Stimulated activated CD4-positive, alpha-beta T cell treated with anti-CD3 and anti-CD28 coated beads, Interleukin-2, amount 100 ng/mL, for 4 hours (primary cell): ENCODE measurements at places on chromosomes 2 and 18.

DNA sequence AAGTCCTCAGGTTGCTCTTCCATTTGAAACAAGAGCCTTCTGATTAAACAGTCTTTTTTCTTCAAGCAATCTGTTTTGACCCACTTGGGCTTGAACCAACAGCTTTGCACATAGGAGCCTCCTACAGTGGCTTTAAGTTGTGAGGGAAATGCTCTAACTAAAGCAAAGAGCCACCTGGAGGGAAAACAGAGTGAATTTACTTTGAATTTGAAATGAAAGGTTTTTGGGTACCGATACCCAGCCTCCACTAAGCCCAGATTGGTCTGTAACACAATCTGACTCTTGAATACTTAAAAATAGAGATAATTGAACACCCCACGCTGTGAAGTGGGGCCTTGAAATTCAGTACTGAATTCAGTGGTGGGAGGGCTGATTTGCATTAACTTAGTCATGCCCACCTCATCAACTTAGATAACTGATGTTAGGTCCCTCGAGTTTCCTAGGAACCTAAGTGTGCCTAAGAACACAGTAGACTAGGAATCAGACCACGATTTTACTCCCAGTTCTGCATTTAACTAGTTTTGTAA, 56.3 kb upstream of the ACVR1C start:
- no peak for DNase-seq

DNA sequence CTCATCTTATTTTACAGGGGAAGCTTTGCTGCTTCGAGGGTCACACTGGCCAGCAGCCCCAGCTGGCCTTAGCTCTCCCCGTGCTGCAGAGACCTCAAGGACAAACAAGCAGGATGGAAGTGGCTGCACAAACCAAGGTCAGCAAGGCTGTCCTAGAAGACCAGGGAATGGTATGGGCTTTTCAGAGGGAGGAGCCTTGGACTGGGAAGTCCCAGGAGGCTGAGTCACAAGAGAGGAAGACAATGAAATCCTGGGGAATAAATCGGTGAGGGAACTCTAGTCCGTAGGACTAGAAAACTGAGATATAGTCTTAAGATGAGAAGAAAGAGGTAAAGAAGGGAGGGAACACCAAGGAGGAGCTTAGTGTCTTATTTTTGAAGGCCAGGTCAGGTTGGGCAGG, 15.7 kb downstream of the CREG2 start:
- DNase-seq: no peak

DNA sequence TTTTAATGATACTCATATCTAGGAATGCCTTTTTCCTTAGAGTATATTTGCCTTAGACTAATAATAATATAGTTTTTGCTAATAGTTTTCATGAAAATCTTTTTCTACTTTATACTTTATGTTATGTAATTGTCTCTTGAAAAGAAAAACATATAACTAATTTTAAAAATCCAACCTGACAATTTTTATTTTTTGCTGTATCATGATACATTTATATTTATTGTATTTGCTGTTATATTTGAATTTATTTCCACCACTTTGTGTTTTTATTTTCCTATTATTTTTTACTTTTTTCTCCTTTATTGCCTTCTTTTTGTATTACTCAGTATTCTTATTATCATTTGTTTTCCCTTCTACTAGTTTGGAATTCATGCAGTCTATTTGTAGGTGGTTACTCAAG, 85.4 kb downstream of the MBD5 start:
- no peak for DNase-seq

- DNase-seq: no peak
These were observed 82.2 kb upstream of the ITGA4 start for GRCh38 chr2:181374781-181375675.

- DNase-seq: no peak
These were observed 82.8 kb downstream of the SMAD2 start for GRCh38 chr18:47847635-47848034.

DNA sequence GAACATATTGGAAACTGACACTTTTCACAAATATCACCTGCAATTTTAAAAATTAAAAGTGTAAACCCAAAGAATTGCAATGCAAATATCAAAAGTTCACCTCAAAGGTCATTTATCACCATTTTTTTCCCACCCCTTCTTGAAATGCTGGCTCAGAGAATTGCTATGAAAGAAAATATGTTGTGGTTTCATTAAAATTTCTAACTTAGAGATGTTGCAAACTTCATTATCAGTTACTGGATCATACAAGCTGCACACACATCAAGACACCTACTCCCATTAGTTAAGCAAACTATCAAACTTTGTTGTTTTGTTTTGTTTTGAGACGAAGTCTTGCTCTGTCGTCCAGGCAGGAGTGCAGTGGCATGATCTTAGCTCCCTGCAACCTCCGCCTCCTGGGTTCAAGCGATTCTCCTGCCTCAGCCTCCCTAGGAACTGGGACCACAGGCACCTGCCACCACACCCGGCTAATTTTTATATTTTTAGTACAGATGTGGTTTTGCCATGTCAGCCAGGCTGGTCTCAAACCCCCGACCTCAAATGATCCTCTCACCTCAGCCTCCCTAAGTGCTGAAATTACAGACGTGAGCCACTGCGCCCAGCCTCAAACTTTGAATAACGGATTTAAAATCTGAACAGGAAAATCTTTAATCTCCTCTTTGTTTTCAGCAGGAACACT, 37.0 kb downstream of the STK39 start:
- no peak for DNase-seq

DNA sequence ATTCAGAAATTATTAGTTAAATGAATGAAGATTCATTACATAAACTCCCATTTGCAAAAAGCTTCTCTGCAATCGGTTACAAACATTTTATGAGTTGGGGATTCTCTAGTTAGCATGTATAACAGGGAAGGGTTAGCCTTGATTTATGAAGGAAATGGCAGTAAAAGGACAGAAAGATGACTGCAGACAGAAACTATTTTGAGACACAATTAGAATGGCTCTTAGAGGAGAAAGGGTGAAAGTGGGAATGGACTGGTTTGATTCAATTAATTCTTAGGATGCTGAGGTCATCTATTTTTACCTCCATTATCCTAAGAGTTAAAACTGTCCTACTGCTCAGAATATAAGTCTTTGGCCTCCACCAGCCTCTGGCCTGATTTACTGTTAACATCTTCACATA, 250.8 kb upstream of the DLGAP1 start:
- no peak for DNase-seq
